ENCODE measurements at places on chromosomes 1 and 21. TPM values are rescaled to one million over a fixed set of nuclear protein-coding genes. Genes with fewer than 3 reads are reported as not detected.

The LINGO4 gene
- total RNA-seq, result not detected

The SUSD4 gene
- 2.3 TPM for total RNA-seq

The FMO2 gene
- total RNA-seq, result not detected

The LCA5L gene
- total RNA-seq, result 2.3 TPM

The FCGR3B gene
- not detected for total RNA-seq

The OR2G6 gene
- not detected for total RNA-seq

The REN gene
- not detected for total RNA-seq

The TFF3 gene
- not detected for total RNA-seq

DNA sequence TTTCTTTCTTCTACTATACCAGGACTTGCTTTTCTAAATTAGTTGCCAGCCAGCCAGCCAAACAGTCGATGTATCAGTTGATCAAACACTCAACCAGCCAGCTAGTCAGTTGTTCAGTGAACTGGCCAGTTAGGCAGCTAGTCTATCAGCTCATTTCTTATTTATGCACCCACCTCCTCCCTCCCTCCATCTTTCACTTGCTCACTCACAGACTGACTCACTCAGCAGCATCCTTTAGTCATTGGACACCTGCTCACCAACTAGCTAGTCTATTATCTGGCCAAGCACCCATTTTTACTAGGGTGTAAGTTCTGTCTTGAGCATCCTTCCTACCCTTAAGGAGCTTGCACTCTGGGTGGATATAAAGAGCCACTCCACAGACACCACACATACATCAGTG is 5.9 kb upstream of the SPRR4 start:
- peak; percentile 66 for DNase-seq

GRCh38 chr1:6473974-6474814 is 8.2 kb upstream of the TNFRSF25 start:
- DNase-seq, result no peak

DNA sequence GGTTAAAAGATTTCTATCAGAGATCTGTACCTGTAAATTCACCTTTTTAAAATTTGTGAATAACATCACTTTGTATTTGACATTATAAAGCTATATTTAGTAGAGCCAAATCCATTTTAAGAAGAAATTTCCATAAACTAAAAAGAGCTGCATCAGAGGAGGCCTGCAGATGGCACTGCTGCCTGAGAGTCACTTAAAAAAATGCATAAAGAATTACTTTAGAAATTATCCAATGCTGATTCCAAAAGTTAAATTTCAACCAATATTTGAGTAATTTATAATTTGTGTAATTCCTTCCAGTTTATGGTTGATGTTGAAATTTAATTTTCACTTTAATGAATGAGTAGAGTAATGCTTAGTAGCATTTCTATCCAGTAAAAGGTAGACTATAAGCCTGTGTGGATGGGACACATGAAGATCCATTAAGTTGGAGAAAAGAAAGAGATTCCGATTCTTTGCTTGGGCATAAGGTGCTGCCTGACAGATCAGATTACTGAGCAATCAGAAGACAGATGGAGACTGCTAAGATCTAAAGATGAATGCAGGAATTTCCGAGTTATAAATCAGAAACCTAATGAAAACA is 20.7 kb upstream of the RPE65 start:
- no peak for DNase-seq

GRCh38 chr1:100927276-100927675 is 31.4 kb downstream of the SLC30A7 start:
- DNase-seq, result no peak

GRCh38 chr1:202987922-202988583 is 19.1 kb upstream of the TMEM183A start:
- no peak for DNase-seq

DNA sequence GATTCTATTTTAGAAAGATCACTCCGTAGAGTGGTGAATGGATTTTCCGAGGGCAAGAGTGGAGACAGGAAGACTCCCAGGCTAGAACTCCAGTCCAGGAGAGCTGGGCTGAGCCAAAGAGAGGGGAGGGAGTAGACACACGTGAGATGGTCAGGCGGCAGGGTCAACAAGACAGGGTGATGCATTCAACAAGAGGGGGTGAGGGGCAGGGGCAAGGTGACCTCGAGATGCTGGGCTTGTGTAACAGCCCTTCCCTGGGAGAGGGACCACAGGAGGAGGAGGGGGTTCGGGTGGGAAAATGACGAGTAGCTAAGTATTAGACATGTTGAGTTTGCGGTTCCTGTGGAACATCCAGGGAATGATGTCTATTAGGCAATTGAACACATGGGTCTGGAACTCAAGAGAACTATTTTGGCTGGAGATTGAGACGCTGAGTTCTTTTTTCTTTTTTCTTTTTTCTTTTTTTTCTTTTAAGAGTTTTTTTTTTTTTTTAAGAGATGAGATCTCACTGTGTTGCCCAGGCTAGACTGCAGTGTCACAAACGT is 13.3 kb downstream of the RSPO1 start:
- no peak for DNase-seq

DNA sequence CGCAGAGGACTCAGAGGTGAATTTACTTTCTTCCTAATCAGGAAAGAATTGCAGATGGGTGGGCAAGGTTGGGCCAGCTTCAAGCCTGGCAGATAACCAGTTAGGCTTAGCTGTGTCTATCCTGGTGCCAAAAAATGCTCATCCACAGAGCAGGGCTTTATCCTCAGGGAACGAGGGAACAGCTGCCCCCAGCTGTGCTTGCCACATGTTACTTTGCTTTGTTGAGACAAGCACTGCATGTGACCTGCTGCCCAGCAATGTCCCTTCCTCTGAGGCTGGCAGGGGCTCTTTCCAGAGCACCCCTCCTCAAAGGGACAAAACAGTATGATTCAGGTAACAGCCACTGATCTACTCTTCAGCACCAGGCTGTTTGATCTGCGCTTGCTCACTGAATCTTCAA is 505.1 kb upstream of the USP24 start:
- no peak for DNase-seq

DNA sequence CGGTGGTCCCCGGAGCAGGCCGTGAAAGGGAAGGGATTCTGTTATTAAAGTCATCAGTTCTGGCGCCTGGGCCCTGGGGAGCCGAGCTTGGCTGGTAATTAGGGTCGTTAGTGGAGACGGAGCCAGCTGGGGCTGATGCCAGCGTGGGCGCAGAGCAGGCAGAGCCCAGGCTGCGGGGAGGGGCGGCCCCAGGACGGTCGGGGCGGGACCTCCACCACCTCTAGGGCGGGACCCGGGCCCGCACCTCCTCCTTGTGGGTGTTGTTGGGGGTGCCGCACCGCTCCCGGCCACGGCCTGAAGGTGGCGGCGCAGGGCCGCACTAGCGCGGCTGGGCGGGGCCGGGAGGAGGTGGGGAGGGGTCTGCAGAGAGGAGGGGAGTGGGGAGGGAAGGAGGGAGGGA is 470.6 kb downstream of the PTPRU start:
- DNase-seq, result peak; percentile 53

- no peak for DNase-seq
Observed at GRCh38 chr21:33238565-33239255, 9.0 kb downstream of the IFNAR2 start.

GRCh38 chr1:231241750-231242149 is 738 bp downstream of the GNPAT start:
- DNase-seq, result peak; percentile 26

GRCh38 chr1:225911191-225912130 is 12.6 kb downstream of the PYCR2 start:
- DNase-seq, result no peak

DNA sequence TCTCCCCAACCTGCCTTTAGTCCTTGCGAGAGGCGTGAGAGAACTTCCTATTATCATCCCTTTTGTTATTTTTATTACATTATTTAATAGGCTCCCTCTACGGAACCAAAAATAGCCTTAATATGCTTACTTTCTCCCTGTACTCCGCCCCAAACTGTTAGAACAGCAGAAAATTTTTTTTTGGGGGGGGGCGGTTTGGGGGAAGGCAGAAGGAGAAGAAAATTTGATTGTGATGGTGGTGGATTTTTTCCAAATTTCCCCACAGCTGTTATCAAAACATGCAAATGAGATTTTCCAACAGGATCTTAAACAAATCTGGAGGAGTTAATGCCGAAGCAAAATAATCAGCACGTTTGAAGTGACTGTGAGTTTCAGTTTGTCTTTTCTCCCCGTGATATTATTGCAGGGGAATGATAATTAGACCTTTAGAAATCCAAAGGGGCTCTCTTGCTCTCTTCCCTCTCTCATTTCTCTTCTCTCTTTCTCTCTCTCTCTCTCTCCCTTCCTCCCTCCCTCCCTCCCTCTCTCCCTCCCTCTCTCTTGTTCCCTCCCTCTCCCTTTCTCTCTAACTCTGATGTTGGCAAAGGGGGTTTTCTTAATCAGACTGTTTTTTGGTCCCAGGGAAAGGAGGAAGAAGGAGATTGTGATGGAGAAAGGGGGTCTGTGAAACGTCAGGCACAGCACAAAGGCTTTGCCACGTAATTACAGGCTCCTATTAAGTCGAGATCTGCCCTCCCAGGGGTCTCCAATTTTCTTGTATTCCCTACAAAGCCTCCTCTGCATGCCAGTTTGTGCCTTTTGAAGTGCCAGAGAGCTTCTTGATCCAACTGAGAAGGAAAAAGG is 1.1 kb upstream of the PRRX1 start:
- no peak for DNase-seq

DNA sequence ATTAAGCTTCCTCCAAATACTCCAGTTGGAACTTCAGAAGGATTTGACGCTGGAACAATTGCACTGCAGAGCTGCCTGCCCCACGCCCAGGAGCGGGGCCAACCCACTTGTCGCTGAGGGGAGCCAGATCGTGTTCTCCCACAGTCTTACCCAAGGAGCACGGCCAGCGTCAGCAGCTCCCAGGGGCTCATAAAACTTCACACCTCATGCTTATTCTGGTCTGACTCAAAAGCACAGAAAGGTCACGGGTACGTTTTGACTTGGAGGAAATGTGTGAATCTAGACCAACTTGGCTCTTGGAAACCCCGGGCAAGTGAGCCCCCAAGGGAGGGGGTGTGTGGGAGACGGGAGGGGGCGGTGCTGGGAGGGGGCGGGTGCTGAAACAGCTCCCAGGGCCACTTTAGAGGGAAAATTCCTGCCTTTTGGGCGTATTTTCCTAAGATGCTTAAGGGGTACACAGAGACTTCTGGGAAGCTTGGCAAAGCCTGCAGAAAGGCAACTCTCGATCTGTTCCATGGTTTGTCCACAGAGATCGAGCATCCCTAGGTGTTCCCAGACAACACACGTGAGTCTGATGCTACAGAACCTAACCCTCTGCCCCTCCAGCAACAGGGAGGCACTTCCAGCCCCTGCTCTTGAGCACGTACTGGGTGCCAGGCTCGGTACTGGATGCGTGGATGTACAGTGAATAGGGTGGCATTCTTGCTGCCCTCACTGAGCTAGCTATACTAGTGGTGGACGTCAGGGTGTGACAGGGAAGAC is 98.9 kb downstream of the DHRS3 start:
- DNase-seq, result no peak
